ENCODE measurements at places on chromosomes 13 and 19. TPM values are rescaled to one million over a fixed set of nuclear protein-coding genes. Genes with fewer than 3 reads are reported as not detected.
A peak's percentile ranks its signal among the peaks of the same experiment; 100 is the strongest.

DNA sequence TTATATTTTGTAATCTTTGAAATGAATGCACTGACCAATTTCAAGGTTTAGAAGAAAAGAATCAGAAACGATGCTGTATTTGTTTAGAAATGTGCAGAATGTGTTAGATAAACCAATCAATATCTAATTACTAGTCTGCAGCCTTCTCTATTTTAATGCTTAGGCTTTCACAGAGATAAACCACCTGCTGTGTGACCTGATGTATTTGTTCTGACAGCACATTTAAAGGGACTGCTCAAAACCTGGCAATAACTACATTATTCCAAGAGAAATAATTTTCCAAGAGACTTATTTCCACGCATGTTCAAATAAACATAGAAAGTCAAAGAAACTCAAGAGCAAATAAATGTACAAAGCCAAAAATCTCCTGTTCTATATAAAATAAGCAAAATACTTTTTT is 641.6 kb upstream of the PCDH20 start:
- DNase-seq, result no peak

DNA sequence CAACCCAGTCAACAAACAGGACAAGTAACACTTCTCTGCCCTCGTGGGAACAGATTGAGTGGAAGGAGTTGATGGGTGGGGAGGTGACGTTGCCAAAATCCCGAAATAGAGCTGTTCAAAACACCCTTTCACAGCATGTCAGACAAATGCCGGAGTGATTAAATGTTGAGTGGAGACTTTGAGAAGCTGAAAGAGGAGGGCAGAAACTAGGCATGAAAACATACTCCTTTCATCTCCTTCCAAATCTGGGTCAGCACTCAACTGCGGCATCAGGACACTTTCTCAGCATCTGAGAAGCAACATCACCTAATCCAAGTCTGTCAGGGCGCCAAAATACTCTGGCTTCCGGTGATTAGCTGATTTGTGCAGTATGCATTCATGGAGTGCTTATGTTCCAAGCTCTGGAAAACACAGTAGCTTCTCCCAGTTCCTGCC is 51.5 kb upstream of the MRI1 start:
- no peak for DNase-seq

- no peak for DNase-seq
Observed at GRCh38 chr19:35901055-35901644, 810 bp upstream of the NFKBID start.

DNA sequence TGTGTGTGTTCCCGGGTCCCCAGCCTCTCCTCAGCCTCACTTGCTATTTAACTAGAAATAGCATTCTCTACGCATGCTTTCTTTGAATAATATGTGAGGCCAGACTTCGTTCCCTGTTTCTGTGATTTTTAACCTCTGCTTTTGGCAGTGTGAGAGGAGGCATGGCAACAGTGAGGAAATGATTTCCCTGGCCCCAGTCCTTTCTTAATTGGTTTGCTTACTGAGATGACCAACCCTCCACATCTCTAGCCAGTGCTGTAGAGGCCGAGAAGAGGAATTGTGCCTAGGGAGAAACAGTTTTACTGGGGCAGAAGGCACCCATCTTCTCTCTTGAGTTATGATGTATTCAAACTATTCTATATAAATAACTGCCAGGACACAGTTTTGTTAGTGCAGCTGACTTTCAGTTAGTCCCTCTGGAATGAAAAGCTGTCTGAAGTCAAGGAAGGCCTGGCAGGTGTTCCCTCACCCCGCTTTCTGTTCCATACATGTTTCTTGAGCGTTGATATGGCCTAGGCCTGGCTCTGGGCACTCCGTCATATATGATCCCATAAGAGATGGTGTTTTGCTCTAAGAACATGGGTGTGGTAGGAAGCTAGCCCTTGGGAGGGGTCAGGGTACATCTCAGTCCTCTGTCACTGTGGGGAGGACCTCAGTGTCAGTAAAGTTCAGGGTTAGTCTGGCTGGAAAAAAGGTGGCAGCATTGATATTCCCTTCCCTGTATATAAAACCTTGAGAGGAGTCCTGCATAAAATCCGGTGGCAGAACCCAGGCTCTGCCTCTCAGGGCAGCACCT is 73.7 kb upstream of the NPAS1 start:
- DNase-seq, result no peak

GRCh38 chr13:30829833-30830637 is 76.0 kb upstream of the MEDAG start:
- no peak for DNase-seq

GRCh38 chr19:15108145-15108844 is 1.1 kb downstream of the SYDE1 start:
- no peak for DNase-seq

DNA sequence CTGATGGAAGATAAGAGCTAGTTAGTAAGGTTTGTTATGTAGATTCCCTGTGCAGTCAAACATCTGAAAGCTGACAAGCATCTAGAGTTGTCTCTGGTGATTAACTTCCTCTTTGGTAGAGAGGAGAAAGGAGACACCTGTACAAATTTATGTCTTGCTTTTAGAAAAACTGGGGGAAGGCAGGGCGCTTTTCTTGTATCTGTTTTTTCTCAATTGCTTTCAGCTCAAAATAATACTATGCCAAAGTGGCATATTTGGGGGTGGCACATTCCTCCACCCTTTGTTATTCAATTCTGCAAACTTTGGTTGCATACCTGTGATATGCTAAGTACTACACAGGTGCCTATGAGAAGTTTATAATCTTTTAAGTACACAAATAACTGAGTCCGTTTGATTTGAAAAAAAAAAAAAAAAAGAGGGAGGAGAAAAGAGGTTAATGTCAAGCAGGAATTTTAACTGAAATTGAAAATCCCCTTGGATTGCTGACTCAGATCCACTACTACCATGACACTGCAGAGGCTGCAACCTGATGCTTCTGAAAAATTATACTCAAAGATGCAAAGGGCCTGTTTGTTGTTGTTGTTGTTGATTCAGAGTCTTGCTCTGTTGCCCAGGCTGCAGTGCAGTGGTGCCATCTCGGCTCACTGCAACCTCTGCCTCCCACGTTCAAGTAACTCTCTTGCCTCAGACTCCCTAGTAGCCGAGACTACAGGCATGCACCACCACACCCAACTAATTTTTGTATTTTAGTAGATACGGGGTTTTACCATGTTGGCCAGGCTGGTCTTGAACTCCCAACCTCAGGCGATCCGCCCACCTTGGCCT is 164.8 kb upstream of the NBEA start:
- DNase-seq, result no peak

GRCh38 chr19:7230826-7231225 is 63.4 kb downstream of the INSR start:
- no peak for DNase-seq

GRCh38 chr19:48283908-48284307 is 14.0 kb downstream of the ZNF114 start:
- no peak for DNase-seq

- peak; percentile 63 for DNase-seq
Observed at GRCh38 chr19:39792999-39793546, 14.4 kb downstream of the LEUTX start.

- DNase-seq, result no peak
Observed at GRCh38 chr19:35120492-35120891, 4.9 kb downstream of the FXYD3 start.

DNA sequence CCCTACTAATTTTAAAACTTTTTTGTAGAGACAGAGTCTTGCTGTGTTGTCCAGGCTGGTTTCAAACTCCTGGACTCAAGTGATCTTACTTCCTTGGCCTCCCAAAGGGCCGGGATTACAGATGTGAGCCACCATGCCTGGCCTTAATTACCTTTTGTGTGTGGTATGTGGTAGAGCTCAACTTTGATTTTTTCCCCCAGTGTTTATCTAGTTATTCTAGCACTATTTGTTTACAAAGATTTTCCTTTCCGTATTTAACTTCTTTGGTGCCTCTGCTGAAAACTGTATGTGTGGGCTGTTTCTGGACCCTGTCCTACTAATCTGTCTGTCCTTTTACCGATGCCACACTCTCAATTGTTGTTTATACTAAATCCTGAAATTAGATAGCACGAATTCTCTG is 9.4 kb upstream of the ERCC5 start:
- no peak for DNase-seq

The GPR183 gene
- total RNA-seq, result 85.5 TPM

The KLK4 gene
- not detected for total RNA-seq

The LRFN3 gene
- 2.2 TPM for total RNA-seq

The TSEN34 gene
- 14.6 TPM for total RNA-seq

The TPT1 gene
- total RNA-seq, result 8,503 TPM

The CRB3 gene
- 8.9 TPM for total RNA-seq
